ENCODE measurements at places on chromosomes 13 and 19.

- DNase-seq, result no peak
These were observed 13.6 kb upstream of the FCHO1 start for GRCh38 chr19:17737690-17738153.

GRCh38 chr13:99217461-99218110, 16.9 kb downstream of the UBAC2 start:
- peak; percentile 14 for DNase-seq

DNA sequence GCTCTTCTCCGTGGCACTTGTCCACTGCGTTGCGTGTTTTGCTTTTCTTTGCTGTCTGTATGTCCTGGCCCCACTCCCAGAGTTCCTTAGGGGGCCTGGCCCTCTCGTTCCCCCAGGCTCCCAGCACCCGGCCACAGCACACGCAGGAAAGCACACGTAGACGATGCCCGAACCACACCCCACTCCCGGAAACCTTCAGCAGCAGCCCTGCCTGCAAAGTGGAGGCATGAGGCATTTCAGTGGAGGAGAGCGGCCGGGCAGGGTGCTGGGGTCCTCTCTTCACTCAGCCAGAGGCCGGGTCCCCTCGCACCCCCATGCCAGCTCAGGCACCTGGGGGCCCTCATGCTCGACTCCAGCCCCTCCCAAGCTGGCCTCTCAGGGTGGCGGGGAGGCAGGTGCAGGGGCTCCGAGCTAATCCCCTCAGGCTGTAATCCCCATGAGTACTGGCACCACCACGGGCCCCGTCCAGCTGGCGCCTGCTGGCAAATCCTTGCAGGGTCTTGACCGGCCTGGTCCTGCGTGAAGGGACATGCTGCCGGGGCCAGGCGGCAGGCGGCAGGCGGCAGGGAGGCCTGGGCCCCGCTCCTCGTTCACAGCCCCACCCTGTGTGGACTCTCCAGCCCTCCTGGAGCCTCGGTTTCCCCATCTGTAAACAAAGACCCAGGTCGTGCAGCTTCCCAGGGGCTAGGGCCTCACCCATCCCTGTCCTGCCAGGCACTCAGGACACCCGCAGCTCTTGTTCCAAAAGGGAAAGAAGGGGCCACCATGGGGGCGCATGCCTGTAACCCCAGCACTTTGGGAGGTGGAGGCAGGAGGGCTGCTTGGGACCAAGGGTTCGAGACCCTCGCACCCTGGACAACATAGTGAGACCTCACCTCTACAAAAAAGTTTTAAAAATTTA, 7.0 kb downstream of the PIP5K1C start:
- DNase-seq, result peak; percentile 15

DNA sequence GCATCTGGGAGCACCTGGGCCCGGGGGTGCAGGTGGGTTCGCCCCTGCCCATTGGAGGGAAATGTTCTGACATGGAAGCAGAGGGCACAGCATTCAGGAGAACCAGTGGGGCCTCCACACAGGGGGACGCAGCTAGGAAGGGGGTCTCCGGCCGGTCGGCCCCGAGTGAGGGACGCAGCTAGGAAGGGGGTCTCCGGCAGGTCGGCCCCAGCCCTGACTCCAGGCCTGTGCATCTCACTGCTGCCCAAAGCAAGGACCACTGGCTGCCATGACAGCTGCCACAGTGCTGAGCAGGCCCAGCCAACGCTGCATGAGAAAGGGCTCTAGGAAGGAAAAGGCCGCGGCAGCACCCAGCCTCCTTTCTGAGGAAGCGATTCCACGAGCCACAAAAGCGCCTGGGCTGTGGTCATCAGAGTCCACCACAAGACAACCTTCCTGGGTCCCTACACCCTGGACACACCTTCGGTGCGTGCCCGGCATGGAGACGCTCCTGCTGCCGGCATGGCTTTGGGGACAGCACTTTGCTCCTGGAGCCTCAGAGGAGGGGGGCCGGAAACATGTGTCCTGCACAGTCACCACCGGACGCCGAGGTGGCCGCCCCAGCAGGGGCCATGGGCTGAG, 9.7 kb downstream of the RASA3 start:
- DNase-seq, result no peak

GRCh38 chr13:45068036-45069001, 52.0 kb upstream of the GTF2F2 start:
- peak; percentile 58 for DNase-seq

GRCh38 chr19:30062907-30063649, 121.0 kb downstream of the URI1 start:
- no peak for DNase-seq
